Germinal center (tissue), 1 donor: ENCODE measurements at places on chromosomes 12 and 14.

- no peak for DNase-seq
Measured at GRCh38 chr14:28323951-28324741, 442.4 kb upstream of the FOXG1 start.

- DNase-seq, result no peak
Measured at GRCh38 chr12:84073401-84073800, 839.2 kb downstream of the SLC6A15 start.

DNA sequence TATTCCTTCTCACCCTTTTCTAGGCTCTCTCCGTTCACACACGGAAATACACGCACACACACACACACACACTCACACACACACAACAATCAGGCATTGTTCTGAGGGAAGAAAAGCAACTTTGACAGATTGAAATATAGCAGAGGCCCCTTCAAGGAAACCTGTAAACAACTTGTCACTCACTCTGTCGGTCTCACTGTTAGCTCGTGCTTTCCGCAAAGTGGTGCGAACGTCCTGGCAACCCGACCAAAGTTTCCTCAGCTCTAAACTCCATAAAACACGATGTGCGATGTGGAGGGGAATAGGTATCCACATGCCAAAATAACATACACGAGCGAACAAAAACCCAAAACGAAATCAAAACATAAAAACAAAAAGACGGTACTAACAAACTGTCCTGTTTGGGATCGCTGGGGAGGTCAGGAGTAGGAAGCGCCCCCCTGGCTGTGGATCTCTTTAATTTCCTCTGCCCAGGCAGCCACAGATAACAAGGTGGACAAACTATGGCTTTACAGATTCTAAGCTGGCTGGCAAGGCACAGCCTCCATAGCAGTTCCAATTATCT, 822 bp upstream of the SOX5 start:
- DNase-seq, result no peak

DNA sequence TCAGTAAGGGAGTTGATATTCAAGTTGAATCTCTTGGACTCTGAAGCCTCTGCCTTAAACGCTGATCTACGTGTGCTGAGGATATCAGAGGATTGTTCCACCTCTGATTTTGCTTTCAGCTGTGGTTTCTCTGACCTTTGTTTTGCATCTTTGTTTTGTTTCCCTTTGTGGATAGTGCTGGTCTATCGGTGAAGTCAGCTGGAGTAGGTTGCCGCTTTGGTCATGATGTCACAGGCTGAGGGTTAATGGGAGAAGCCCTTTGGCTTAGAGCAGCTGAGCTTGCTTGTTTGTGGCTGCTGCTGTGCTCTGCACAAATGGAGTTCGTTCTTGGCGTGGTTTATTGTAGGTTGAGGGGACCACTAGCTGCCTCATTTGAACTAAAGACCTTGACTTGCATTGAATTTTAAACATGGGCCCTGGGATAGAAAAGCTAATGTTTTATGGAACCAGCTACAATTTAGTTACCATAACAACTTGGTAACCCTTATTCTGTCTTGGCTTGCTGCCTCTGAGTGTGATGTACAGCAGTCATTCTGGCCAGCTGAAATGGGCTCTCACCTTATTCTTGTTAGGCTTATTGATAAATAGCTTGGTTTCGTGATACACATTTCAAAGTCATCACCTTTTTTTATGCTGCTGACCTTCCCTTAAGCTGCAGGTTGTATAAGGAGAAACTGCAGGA, 284.5 kb upstream of the E2F7 start:
- DNase-seq, result no peak

GRCh38 chr14:36944307-36945010, 227.9 kb downstream of the SLC25A21 start:
- DNase-seq, result no peak

GRCh38 chr12:91887957-91888356, 257.7 kb downstream of the BTG1 start:
- no peak for DNase-seq

- DNase-seq, result no peak
Measured at GRCh38 chr12:40327535-40327934, 102.7 kb downstream of the LRRK2 start.

DNA sequence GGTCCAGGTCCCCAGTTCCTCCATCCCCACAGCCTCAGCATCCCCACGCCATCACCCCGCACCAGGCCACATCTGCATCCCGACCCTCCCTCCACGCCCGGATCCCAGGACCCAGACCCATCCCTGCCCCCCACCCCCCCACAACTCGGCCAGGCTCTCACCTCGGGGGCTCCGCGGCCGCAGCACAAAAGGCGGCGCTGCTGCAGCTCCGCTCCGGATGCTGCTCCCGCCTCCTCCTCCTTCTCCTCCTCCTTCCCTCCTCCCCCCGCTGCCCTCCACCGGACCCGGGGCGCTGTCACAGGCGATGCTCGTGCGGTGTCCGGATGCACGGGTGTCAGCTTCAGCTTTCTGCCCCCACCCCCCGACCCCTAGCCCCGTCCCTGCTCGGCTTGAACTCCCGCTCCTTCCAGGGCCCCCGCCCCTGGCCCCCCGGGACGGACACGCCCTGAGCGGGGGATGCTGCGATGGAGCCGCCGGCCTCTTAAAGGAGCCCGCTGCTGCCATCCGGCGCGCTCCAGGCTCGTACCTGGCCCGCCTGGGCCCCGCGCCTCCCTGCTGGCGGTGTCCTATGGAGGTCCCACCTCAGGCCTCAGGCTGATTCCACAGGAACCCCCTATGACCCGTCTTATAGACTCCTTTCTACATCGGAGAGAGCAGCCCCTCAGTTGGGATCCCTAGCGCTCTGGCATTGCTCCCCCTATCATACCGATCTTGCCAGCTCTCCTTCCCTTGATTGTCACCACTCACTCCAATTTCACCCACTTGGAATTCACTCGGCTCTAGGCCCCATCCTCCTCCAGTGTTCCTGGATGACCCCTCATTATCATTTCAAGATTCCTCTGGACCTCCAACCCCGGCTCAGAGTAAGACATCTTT, at the start of gene MAP3K12:
TSS of gene MAP3K12 (minus strand) at position 193 of the 876 bp plus-strand sequence. CDS start 12,067 bp downstream, outside the sequence.
- DNase-seq, result peak; percentile 48
